ENCODE measurements at places on chromosomes 2 and 18.
A peak's percentile ranks its signal among the peaks of the same experiment; 100 is the strongest.

DNA sequence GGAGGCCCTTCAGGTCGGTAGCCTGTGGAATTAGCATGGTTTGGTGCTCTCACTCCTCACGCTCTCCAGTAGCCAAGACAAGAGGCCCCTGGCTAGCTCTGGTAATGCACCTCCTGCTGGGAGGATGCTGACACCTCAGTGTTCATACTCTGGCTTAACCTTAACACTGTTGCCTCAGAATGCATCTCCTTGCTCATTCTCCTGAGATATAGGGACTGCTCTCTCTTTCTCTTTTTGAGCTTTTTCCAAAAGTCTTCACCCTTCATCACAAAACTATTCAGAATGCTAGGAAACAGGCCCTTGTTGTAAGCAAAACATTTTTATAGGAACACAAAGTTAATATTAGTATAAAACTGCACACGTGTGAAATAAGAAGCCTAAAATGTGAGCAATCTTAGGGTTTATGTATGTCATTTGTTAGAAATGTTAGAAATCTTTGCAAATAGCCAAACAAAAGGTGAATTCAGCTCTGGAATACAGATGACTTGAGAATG is 17.3 kb upstream of the IMPA2 start:
- no peak for DNase-seq

GRCh38 chr2:234490271-234491091 is 6.4 kb downstream of the ARL4C start:
- peak; percentile 35 for DNase-seq

DNA sequence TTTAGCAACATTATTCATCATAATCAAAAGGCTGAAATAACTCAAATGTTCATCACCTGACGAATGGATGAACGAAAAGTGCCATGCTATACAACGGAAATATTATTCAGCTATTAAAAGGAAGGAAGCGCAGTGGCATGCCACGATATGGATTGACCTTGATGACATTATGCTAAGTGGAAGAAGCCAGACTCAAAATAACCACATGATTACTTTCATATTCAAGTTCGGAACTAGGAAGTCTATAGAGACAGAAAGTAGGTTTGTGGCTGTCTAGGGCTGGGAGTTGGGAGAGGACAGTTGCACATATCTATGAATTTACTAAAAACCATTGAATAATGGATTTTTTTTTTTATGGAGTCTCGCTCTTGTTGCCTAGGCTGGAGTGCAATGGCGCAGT is 13.4 kb upstream of the PDIA6 start:
- DNase-seq: no peak

GRCh38 chr2:190320696-190321095 is 1.1 kb upstream of the HIBCH start:
- peak; percentile 60 for DNase-seq

DNA sequence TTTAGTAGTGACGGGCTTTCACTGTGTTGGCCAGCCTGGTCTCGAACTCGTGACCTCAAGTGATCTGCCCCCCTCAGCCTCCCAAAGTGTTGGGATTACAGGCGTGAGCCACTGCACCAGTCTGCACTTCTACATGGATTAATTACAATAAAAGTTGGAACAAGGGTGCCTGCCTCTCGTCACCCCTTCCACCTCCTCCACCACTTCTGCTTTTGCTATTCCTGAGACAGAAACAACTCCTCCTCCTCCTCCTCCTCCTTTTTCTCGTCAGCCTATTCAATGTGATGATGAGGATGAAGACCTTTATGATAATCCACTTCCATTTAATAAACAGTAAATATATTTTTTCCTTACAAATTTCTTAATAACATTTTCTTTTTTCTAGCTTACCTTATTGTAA is 35.2 kb downstream of the SRBD1 start:
- no peak for DNase-seq

DNA sequence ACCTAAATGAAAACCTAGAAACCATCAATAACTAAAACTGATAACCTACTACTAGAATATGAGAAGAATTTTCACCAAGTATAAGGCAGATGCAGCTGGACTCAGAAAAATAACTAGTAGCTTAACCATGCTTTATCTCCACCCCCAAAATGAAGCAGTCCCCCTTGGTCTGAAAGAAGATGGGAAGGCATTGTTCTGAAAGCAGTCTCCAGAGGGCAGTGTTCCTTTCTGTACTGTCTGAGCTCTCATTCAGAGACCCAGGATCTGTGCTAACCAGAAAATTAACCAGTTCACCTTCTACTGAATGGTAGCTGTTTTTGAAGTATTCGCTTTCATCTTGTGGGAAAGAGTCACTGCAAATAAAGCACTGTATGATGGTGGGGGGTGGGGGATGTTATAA is 273.0 kb downstream of the PDE11A start:
- no peak for DNase-seq

- DNase-seq: no peak
Measured at GRCh38 chr2:58039170-58039611, 7.4 kb upstream of the VRK2 start.

DNA sequence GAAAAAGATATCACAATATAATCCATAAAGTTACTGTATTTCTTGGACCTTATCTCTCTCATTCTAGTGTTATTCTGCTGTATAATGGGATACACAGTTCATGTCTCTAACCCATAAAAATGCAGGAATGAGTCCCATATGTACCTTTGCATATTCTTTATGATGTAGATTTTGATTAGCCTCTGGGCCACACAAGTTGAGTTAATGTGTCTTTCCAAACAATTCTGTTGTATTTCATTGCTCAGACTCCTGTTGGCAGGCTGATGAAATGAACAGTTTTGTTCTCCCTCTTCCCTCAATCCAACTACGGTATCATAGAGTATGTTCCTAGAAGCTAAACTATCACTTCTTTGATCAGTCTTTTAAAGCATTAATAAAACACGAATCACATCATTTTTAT is 113.2 kb upstream of the SATB2 start:
- DNase-seq: no peak
